ENCODE measurements at places on chromosomes 16 and 17.

GRCh38 chr17:44898768-44899073 lies 524 bp downstream of the EFTUD2 start:
- no peak for DNase-seq

DNA sequence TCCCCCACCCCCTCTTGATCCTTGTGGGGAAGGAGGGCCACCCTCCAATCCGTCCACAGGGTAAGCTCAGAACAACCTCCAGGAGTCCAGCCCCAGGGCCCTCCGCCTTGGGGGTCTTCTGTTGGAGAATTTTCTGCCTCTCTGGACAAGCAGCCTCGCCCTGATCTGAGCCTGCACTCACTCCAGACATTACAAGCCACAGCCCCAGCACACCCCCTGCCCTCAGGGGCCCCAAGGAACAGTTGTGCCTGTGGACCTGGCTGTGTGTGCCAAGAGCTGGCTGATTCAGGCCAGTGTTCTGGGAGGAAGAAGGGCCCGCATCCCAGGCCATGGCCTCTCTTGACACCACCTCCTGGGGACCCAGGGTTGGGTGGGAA lies 477 bp upstream of the ARHGAP27 start:
- no peak for DNase-seq

- no peak for DNase-seq
These were observed 17.8 kb downstream of the ST6GALNAC2 start for GRCh38 chr17:76567634-76568432.

DNA sequence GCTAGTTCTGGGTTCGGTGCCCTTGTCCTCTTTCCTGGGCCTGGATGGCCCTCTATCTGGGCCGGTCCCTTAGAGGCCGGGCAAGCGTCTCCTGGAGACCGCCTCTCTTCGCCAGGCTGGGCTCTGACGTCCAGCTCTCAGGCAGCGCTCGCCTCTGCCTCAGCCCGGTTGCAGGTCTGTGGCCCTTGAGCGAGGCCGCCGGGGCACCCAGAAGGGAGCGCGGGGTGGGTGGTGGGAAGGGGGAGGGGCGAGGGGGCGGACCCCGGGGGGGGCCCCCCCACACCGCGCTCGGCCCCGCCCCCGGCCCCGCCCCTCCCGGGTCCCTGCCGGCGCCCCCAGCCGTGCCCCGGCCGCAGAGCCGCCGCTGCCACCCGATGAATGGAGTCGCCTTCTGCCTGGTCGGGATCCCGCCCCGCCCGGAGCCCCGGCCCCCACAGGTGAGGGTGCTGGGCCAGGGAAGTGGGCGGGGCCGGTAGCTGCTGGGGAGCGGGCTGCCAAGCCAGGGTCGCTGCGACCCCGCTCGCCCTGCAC lies at the start of gene ARHGAP23:
Gene ARHGAP23, plus strand, starts transcription at position 353 of the 531 bp plus-strand sequence. Its CDS starts 22 bp downstream, at position 375.
- DNase-seq, result no peak

GRCh38 chr17:70096861-70097260 lies 21.8 kb downstream of the KCNJ16 start:
- DNase-seq, result no peak

All from stimulated activated CD8-positive, alpha-beta memory T cell treated with anti-CD3 and anti-CD28 coated beads, Interleukin-4, amount 100 ng/mL, for 1 hour (primary cell).